A673 (cell line): ENCODE measurements at places on chromosomes 2 and 18.

- peak; percentile 84 for DNase-seq
Observed at GRCh38 chr2:185738679-185739472, at the start of gene FSIP2. Gene FSIP2, plus strand, starts transcription at chr2:185738804. Its CDS starts 91 bp downstream, at chr2:185738895.

- no peak for DNase-seq
Observed at GRCh38 chr2:42492691-42493467, 903 bp downstream of the KCNG3 start.

GRCh38 chr18:33812186-33812585 lies 234.2 kb downstream of the ASXL3 start:
- DNase-seq, result no peak

GRCh38 chr2:232061265-232061664 lies 99.8 kb downstream of the DIS3L2 start:
- DNase-seq, result no peak

DNA sequence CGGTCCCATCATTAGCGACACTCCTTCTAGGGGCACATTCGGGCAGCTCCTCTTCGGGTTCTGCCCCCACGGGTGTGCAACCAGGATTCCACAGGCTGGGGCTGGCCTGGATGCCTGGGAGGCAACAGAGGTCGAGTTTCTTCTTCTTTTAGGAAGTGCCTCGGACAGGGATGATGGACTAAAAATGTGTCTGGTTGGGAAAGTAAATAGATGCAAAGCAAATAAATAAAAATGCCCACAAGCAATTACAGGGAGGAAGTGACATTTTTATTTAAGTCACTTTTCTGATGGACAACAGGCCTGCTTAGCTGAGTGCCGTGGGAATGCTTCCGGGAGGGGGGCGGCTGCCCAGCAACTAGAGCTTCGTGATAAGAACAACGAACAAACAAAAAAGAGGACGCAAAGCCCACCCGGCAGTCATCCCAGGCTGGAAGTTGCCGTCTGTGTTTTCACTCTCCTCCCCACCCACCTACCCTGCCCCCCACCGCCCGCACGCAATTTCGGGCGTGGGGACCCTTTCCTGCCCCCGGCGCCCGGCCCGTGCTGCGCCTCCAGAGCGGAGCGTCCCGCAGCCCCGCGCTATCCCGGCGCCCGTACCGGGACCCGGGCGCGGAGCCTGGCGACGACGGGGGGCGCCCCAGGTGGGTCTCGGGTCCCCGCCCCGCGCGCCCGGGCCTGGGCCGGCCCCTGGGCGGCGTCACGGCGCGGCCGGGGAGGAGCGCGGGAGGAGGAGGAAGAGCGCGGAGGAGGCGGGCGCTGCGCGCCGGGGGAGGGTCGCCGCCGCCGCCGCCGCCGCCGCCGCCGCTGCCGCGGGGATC lies 412 bp upstream of the NCK2 start:
- DNase-seq, result peak; percentile 64

GRCh38 chr18:24862201-24862816 lies 401.9 kb downstream of the HRH4 start:
- DNase-seq, result no peak

DNA sequence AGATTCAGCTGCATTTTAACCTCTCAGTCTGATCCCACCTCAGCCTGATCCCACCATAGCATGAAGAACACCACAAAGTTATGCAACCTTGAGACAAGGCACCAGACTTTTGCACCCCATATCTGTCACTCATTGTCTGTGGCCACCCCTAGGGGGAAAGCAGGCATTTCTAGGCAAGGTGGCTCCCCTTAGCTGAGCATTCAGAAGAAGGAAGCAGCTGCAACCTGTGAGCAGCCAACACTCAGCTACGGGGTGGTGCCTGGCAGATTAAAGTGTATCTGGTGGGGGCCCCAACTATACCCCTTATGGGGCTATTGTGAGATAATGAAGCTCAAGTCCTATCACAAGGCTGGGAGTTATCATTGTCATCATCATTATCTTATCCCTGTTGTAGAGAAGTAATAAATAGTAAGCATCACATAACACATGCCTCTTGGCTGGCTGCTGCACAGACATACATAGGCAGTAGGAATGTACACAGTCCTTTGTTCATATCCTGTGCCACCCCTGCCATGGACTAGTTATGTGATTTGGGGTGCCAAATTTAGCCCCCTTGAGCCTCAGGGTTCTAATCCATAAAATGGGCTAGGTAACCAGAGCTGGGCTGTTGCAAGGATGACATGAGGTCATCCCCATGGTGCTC lies 20.6 kb upstream of the TMEM163 start:
- DNase-seq, result no peak

DNA sequence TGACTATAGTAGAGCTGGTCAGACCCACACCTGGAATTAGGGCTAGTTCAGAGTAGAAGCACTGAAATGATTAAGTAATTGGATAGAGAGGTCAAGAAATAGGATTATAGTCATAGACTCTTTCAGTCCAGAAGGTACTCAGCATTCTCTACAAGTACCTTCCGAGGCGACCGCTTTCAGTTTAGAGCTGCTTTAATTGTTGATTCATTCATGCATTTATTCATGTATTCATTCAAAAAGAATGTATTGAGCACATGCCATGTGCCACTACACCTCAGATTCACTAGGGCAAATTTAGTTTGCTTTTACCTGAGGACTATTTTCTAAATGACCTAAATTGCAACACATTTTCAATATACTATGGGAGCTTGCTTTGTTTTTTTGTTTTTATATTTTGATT lies 48.7 kb downstream of the CRIM1 start:
- DNase-seq, result peak; percentile 67

GRCh38 chr18:24947521-24948305 lies 404.3 kb downstream of the ZNF521 start:
- DNase-seq, result no peak

- no peak for DNase-seq
Observed at GRCh38 chr18:63255435-63255834, 64.1 kb downstream of the BCL2 start.

- no peak for DNase-seq
Observed at GRCh38 chr2:45833301-45833967, 182.0 kb downstream of the PRKCE start.

DNA sequence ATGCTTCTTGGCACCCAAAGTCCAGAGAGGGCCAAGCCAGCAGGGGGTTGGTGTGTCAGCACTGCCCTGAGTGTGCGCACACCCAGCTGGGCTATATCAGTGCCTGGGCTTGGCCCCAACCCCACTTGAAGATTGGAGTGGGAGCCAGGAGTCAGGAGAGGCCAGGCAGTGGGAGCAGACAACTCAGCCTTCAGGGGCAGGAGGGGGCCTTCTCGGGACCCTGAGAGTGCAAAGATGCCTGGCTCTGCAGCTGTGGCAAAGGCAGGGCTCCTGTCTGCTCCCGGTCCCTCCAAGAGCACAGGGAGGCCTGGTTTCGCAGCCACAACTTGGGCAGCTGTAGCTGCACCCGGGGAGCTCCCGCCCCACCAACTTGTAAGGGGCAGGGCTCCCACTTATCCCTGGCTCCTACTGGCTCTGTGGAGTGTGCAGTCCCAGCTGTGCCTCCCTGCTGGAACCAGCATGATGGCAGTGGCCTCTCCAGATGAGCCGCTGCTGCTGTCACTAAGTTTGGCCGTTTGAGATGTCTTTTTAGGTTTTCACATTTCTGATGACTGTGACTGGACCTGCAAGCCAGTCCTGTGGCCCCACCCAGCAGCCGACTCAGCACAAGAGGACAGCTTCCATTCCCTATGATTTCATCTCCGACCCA lies 148.8 kb upstream of the HS6ST1 start:
- DNase-seq, result no peak

DNA sequence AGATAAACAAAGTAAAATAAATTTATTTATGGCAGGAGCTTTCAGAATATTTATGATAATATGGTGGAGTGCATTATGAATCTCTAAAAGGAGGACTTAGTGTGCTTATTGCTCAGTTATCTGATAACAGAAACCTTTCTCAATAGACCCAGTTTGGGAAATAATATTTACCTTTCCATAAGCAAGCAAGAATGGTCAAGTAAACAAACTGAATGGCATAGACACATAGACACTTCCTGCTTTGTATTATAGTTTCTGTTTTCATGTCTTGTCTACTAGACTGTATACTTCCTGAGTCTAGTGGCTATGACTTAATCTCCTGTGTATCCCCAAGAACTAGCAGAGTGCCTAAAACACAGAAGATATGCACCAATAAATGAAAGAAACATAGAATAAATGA lies 87.8 kb downstream of the UPP2 start:
- DNase-seq, result no peak

GRCh38 chr2:30149513-30149912 lies 2.7 kb downstream of the YPEL5 start:
- peak; percentile 40 for DNase-seq

- no peak for DNase-seq
Observed at GRCh38 chr2:98867539-98868309, 68.3 kb downstream of the CRACDL start.

- no peak for DNase-seq
Observed at GRCh38 chr2:205728366-205728765, 46.1 kb downstream of the NRP2 start.

- DNase-seq, result no peak
Observed at GRCh38 chr2:37864217-37864616, 60.9 kb upstream of the RMDN2 start.

- DNase-seq, result no peak
Observed at GRCh38 chr2:190720691-190721090, 71.8 kb downstream of the NAB1 start.

DNA sequence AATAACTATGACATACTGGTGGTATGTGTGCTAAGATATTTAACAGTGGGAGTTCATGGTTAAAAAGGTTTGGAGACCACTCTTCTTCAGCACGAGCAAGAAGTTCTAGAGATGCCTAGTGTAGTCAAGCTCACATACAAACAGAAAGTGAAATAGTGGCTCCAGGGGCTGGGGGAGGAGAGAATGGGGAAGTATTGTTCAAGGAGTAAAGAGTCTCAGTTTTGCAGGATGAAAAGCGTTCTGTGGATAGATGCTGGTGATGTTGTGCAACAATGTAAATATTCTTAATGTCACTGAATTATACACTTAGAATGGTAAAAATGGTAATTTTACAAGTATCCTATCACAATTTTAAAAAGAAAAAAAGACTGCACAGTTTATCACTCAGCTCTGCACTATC lies 29.0 kb upstream of the EPAS1 start:
- no peak for DNase-seq

DNA sequence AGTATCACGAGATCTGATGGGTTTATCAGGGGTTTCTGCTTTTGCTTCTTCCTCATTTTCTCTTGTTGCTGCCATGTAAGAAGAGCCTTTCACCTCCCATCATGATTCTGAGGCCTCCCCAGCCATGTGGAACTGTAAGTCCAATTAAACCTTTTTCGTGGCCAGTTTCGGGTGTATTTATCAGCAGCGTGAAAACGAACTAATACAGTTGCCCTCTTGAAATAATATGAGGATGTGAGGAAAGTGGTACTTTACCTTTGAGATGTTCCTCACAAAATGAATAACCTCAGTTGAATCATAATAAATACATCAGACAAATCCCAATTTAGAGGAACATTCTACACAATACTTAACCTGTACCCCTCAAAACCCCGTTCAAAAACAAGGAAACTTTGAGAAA lies 356.4 kb downstream of the CPS1 start:
- DNase-seq, result no peak

- DNase-seq, result peak; percentile 9
Observed at GRCh38 chr2:200635251-200635650, 49.4 kb downstream of the AOX1 start.

GRCh38 chr18:3973191-3973850 lies 481.8 kb downstream of the DLGAP1 start:
- DNase-seq, result no peak

- DNase-seq, result no peak
Observed at GRCh38 chr2:113981404-113982134, 91.7 kb downstream of the ACTR3 start.
